CD4-positive, alpha-beta T cell treated with Interleukin-6 at 100 ng/mL for 8 hours (primary cell): ENCODE measurements at places on chromosomes 3 and 15.

DNA sequence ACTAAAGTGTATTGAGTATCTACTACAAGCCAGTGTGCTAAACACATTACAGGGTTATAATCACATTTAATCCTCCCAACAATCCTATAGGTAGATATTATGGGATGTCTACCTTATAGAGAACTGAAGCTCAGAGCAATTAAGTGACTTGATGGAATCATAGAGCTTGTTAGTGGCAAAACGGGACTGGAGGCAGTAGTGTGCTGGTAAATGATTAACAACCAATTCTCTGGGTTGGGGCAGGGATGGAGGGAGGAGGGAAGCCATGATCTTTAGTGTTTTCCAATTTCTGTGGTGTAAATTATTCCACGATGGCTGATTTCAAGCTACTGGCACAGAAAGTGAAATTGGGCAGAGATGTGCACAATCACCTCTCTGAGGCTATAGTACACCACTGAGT, 18.5 kb upstream of the CSRNP1 start:
- DNase-seq = no peak

DNA sequence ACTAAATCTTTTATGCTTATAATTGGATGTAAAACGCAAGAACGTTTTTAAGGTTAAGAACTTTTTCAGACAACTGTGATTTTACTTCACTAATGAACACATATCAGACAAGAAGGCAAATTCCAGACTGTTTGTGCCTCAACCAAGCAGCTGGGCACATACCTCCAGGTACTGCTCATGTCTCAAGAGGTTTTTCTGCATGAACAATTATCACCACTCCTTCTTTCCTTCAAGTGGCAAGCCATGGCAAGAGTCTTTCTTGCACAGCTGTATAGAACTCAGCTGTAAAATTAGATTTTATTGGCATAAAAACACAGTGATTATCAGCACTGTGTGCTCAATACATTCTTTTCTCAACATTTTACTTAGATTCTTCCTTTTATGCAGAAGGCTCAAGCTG, 64.3 kb downstream of the FNDC3B start:
- DNase-seq = no peak

- DNase-seq = peak; percentile 60
Measured at GRCh38 chr15:89090791-89091626, 2.8 kb downstream of the ABHD2 start.

DNA sequence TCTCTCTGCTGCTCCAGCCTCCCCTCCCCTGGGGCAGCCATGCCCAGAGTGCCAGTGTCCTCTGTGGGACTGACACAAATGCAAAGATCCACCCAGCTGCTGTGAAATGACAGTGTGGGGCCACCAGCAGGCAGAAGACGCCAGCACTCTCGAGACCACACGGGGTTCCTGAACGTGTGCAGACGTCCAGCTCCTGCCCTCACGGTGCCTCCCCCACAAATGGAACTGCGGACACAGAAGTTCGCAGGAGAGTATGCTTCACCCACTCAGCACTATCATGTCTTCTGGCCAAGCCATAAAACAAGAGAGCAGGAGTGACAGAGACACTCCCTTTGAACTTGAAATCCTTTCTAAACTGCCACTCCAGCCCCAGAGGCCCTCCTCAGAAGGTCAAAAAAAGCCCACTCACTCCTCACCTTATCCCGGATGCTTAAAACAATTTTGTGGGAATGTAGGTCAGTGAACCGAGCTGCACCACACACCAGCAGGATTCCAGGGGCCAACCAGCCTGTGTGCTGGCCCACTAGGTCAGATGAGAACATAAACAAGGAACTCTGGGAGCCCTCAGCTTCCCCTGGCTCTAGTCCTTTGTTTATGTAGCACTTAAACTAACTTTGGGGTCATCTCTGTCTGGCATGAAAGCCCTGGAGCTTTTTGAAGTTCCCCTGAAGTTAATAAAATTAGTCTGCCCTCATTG, 112.6 kb downstream of the DNAJB8 start:
- DNase-seq = no peak

GRCh38 chr3:25663347-25663868, 1.3 kb downstream of the TOP2B start:
- no peak for DNase-seq

- DNase-seq = no peak
Measured at GRCh38 chr15:31516440-31516839, 189.8 kb downstream of the KLF13 start.

- DNase-seq = no peak
Measured at GRCh38 chr3:66863205-66864111, 134.6 kb upstream of the KBTBD8 start.

DNA sequence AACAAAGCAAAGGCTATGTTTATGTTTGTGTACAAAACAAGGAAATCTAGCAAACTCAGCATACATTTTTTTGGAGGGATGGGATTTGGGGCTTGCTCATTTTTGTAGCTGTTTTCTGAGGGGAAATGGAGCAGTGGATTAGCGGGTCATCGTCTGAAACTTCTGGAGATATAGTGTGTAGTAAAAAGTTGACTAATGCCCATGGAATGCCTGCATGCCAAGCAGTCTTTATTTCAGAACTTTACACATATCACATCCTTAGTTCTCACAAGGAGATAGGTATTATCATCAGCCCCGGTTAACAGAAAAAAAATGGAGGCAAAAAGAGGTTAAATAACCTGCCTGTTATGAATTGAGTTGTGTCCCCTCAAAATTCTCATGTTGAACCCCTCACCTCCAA, 47.1 kb downstream of the ATP13A4 start:
- no peak for DNase-seq

DNA sequence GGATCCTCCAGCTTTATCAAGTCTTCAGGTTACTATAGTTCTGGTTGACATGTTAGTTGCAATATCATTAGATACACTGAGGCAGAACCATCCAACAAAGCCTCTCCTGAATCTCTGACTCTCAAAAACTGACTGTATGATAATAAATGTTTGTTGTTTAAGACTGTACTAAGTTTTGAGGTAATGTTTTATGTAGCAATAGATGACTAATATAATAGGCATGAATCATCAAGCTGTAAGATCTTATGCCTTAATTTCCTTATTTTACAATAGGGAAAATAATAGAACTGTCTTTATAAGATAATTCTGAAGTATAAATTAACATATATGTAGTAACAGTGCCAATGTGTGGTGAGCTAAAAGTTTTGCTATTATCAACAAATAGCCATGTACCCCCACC, 88.9 kb upstream of the TBC1D5 start:
- no peak for DNase-seq

DNA sequence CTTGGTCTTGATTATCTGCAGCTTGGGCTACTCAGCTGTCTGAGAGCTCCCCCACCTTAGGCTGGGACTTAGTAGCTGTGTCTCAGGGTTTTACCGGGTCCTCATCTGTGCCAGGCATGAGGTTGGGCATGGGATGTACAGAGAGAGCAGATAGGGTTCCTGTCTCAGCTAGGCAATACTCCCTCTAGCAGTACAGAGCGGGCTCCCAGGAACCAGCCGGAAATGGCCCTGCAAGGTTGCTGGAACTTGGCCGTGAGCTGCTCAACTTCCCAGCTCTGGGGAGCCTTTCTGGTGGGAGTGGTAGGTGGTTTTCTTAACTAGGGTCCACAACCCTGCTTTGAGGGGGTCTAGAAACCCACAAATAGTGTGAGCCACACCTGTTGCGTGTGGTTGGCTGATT, 58.3 kb downstream of the ATP2B2 start:
- no peak for DNase-seq

DNA sequence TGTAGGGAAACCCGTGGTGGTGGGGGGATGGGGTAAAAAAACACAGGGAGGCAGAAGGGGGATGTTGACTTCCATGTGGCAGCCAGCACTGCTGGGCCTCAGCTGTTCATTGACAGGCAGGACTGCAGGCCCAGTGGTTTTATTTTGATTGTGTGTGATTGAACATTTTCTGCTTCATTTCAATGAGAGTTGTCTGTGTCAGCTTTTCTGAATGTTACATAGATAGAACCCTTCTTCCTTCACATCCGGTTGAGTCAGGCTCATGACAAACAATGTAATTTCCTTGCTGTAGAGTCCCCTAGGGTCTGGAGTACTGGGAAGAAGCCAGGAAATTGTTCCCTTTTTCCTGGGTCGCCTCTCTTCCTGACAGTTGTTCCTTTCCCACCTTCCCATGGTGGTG, 8.2 kb upstream of the RPP25 start:
- no peak for DNase-seq

GRCh38 chr3:148532774-148533173, 164.9 kb upstream of the AGTR1 start:
- DNase-seq = no peak

DNA sequence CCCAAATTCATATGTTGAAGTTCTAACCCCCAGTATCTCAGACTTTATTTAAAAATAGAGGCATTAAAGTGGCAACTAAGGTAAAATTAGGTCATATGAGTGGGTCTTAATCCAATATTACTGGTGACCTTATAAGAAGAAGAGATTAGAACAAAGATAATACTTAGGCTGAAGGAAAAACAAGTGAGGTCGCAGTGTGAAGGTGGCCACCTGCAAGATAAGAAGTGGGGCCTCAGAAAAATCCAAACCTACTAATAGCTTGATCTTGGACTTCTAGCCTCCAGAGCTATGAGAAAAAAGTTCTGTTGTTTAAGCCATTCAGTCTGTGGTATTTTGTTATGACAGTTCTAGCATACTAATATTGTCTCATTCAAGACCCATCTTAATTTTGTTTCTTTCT, 159.9 kb upstream of the PEX5L start:
- no peak for DNase-seq

DNA sequence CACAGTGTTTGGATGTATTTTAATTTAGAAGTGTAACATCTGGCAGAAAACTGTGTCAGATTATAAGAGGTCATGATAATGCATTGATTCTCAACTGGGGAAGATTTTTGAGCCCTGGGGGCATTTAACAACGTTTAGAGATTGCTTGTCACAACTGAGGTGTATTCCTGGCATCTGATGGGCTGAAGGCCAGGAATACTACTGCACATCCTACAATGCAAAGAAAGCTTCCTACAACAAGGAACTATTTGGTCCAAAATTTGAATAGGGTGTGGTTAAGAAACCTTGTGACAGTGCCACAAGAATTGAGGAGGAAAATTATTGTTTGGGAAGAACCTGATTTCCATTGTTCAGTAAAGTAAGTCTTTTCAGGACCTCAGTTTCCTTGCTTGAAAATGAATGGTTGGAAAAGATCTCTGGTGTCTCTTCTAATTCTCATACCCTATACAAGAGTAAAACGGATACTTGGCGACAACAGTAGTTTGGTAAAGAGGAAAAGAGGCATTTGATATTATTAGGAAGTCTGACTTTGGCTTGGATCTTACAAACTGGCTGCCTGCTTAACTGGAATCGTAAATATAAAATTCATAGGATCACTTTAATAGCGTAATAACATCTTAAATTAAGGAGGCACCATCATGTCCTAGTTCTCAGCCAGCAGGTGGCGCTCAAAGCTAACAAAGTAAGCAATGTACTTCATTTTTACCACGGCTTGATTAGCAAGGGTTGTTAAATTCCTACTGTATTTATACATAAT, 4.3 kb downstream of the DAZL start:
- DNase-seq = peak; percentile 79

- DNase-seq = no peak
Measured at GRCh38 chr15:47400603-47401002, 316.7 kb upstream of the SEMA6D start.

DNA sequence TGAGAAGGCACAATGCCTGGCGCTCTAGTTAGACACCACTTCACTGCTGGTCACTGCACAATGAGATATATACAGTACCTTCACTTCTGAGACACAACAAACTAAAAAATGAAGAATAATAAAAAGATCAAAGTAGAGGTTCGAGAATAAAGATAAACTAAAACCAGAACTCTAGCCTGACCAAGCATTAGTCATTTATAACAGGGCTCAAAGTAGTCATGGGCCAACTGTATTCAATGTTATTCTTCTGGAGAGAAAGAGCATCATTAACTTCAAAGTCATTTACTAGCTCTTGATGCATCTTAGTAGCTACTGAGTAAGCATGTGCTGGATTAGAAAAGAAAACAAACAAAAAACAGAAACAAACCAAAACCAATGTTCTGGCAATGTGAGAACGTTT, 145.2 kb downstream of the SSR3 start:
- DNase-seq = no peak

DNA sequence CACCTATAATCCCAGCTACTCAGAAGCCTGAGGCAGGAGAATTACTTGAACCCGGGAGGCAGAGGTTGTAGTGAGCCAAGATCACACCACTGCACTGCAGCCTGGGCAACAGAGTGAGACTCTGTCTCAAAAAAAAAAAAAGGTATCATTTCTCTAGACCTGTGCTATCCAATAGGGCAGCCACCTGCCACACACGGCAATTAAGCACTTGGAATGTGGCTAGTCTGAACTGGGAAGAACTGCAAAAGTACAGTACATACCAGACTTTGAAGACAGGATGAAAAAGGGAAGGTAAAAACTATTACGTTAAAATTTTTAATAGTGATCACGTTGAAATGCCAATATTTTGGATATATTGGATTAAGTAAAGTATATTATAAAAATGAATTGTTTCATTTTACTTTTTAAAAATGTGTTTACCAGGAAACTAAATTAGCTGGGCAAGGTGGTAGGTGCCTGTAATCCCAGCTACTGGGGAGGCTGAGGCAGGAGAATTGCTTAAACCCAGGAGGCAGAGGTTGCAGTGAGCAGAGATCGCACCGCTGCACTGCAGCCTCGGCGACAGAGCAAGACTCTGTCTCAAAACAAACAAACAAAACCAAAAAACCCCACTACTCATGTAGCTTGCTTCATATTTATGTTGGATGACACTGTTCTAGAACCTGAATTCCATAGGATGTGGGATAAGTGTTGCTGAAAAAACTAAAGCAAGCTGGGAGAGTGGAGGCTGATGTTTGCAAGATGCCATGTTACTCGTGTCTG, 2.3 kb downstream of the CYP8B1 start:
- no peak for DNase-seq

DNA sequence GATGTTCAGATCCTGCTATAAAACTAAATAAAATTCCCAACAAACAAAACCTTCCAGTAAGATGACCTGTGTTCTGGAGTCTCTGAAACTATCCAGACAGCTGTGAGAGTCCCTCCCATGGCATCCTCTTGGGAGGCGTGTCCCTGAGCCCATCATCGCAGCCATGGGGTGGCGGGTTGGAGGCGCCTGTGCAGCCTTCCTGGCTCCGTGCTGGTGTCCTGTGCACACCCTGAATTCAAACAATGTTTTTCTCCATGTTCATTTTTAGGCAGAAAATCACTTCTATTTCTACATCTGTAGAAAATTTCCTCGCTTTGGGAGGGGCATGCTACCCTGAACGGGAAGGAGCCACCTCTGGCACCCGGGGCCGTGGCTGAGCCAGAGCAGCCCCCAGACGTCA, 19.4 kb upstream of the OCA2 start:
- DNase-seq = no peak

DNA sequence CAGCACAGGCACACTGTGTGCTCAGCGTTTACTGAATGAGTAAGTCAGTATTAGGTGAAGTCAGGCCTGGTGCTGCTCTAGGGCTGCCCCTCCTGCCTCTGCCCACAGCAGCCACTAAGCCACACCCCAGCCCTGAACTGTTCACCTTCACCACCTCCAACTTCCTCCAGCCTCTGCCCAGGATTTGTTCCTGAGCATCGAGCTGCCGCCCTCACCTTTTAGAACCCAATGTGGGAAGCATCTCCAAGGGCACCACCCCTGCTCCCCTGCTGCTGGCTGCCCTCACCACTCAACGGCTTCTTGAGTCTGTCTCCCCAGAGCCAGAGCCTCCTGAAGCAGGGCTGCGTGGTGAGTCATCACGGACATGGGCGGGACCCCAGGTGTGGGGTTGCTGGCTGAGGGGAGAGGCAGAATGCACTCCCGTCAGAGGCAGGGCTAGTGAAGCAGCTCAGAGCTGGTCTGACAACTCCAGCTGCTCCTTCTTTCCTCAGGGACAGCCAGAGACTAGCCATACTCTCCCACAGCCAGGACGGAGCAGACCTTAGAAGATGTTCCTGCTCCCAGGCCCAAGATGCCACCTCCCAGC, 5.8 kb downstream of the HYAL2 start:
- peak; percentile 70 for DNase-seq

- DNase-seq = peak; percentile 50
Measured at GRCh38 chr3:187101184-187102072, 37.9 kb downstream of the RPL39L start.
